ENCODE measurements at places on chromosomes 12 and 14.

GRCh38 chr14:64409126-64409920 lies 21.2 kb downstream of the MTHFD1 start:
- no peak for DNase-seq

DNA sequence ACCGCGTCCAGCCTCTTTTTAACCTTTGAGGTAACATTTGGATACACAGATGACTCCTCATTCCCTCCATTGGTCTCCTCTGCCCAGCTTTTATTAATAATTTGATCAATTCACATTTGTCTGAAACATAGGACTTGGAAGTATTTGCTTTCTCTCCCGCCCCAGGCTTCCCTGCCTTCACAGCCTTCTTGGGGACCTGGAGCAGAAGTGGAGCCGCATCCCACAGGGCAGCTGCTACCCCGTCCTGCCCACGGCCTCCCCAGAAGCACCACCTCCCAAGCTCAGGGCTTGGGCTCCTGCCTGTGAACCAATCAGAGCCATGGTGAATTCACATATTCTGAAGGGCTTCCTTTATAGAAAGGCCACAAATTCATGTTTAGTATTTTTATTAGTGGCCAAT lies 97.6 kb downstream of the PIWIL1 start:
- no peak for DNase-seq

DNA sequence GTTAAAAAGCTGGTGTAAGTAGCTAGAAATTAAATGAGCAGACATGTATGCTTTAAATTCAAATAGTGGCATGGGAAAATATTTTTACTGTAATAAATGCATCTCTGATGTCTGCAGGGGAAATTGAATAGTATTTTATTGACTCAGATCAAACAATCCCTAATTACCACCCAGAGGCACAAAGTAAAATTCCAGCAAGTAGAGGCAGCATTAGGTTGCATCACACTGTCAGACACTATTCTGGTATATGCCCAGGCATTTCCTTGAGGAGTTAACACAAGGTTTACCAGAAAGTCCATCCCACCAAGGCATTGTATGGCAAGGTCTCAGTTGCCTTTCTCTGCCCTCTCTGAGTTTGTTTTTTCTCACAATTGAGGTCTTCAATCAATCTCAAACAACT lies 201.6 kb upstream of the KITLG start:
- DNase-seq: no peak

DNA sequence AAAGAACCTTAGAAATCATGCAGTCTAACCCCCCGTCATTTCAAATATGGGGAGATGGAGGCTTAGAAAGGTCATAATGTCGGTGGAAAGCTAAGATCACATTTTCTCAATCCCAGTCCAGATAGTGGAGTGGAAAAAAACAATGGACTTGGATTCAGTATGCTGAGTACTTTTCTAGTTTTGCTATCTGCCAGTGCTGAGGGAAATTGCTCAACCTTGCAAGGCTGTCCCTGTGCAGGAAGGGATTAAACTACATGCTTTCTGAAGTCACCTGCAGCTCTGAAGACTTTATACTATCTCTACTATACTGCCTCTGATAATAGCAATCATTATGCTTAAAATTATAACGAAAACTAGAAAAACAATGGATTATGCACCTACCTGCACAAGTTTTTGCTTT lies 272.8 kb downstream of the LRIG3 start:
- no peak for DNase-seq

DNA sequence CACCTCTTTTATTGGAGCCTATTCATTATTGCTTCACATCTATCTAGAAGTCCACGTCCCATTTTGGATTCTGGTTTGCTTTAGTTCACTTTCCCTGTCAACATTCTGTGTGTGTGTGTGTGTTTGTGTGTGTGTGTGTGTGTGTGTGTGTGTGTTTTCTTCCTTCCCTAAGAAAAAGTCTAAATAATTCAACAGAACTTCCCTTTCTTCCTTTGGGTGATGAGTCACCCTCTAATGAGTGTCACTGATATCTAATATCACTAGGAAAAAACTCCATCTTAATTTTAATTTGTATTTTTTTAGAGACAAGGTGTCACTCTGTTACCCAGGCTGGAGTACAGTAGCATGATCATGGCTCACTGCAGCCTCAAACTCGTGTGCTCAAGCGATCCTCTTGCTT lies 234.2 kb downstream of the TTC8 start:
- DNase-seq: no peak

All from caudate nucleus (tissue), 63 donors.